NCI-H446 (cell line): ENCODE measurements at places on chromosomes 6 and 20.

DNA sequence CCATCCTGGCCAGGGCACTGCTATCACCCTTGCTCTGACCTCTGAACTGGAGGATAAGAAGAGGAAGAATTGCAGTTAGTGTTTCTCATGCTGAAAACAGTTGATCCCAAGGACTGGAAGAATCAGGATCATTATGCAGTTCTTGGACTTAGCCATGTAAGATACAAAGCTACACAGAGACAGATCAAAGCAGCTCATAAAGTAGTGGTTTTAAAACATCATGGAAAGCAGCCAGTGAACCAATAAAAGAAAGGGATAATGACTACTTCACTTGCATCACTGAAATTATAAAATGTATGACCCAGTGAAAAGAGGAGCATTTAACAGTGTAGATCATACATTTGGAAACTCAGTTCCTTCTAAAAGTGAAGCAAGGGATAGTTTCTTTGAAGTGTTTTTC, 47.7 kb downstream of the DNAH8 start:
- DNase-seq, result no peak

DNA sequence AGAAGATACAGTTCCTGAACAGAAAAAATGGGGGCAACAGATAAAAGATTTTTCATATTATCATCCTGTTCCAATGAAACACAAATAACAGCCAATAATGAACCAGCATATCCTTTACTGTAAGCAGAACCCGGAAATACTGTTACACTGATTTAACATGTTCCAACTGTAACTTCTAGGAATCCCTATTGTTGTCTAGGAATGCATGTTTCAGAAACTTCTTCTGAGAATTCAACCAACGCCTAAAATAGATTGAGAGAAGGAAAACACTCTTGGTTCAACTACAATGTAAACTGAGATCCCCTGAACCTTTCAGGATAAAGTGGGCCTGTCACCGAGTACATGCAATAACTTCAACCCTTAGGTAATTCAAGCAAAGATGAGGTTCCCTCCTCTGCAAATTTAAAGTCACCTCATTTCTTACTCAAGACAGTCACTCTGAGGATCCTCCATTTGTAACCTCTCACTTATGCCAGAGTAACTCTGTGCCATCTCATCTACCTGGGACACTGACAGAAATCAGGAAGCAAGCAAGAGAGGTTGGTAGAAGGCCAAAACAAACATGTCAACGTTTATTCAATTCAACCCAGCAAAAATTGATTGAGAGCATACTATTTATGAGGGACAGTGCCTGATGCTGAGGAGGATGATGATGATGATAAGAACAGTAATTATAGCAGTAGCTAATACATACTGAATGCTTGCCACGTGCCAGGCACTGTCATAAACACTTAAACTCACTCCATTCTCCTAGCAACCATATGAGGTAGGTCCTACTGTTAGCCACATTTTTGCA, 14.1 kb downstream of the UBE3D start:
- no peak for DNase-seq

GRCh38 chr20:10935658-10936402, 262.0 kb upstream of the JAG1 start:
- no peak for DNase-seq

DNA sequence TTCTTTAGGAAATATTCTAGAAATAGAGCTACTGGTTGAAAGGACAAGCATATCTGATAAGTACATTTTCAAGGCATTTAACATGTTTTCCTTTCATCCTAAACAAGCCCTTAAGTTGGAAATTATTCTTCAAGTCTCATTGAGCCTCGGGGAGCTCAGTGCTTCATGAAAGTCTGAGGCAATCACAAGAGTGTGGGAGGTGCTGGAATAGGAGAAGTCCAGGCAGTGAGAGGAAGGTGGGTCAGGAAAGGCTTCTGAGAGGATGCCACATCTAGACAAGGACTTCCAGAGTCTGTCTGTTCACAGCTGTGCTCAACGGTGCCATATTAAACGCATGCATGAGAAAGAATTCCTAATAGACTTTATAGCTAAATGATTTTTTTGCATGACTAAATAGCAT, 69.8 kb downstream of the CD83 start:
- no peak for DNase-seq

DNA sequence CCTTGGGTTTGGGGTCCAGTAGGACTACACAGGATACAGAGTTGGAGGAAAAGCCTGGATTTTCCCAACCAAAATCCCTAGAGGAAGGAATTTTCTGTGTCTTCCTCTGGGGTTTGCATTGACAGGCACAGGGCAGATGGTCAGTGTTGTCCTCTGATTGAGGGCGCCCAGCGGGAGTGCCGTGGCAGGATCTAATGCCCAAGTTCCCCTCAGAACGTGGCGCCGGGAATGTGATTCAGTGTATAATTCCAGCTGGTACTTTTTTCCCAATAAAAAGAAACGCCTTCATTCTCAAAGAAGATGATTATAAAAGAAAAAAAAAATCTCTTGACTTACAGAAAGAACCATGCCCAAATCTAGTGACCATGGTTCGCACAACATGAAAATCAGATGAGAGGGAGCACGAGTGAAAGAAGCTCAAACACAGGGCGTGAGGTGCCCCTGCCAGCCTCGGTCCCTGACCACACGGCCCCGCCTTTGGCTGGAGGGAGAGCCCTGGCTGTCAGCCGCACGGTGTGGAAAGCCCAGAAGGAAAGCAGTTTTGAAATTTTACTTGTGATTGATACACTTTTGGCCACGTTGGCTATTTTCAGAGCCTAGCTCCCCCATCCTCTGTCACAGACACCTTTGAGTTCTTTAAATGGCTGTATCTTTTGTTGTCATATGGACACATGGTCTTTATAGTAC, 31.6 kb downstream of the VEGFA start:
- DNase-seq, result no peak

GRCh38 chr6:156786652-156787051, 9.5 kb downstream of the ARID1B start:
- no peak for DNase-seq

GRCh38 chr6:191487-192312, 100.6 kb upstream of the DUSP22 start:
- DNase-seq, result no peak

- DNase-seq, result peak; percentile 43
These were observed at the start of gene ELOVL2 for GRCh38 chr6:11043961-11044711. Gene ELOVL2 (minus strand): TSS chr6:11044305. CDS start chr6:11044230, 75 bp downstream.

GRCh38 chr6:3565291-3565690, 108.4 kb upstream of the SLC22A23 start:
- no peak for DNase-seq
